ENCODE measurements at places on chromosomes 5 and 9.

GRCh38 chr5:157215514-157216167, 35.0 kb downstream of the ITK start:
- no peak for DNase-seq

DNA sequence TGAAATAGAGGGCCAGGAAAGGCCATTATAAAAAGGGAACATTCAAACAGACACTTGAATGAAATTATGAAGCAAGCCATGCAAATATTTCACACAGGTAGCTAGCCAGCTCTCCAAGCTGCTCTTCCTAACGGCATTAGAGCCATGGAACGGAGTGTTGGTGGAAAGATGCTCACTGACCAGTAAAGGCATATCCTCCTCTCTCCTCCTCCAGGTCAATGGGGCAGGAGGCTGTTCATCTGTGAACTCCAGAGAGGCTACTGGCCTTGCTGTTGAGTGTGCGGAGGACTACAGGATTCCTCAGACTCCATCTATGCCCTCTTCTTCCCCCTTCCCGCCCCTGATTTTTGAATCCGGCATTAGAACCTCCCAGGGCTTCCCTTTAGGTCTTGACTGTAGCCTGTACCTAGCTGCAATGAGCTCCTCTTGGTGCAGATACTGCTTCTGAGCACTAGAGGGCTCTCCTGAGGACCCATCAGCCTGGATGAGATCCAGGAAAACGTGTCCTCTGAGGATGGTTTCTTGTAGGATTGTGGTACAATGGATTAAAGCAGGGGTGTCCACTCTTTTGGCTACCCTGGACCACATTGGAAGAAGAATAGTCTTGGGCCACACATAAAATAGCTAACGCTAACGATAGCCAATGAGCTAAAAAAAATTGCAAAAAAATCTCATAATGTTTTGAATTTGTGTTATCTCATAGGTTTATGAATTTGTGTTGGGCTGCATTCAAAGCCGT, 162.2 kb downstream of the SREK1 start:
- peak; percentile 62 for DNase-seq

DNA sequence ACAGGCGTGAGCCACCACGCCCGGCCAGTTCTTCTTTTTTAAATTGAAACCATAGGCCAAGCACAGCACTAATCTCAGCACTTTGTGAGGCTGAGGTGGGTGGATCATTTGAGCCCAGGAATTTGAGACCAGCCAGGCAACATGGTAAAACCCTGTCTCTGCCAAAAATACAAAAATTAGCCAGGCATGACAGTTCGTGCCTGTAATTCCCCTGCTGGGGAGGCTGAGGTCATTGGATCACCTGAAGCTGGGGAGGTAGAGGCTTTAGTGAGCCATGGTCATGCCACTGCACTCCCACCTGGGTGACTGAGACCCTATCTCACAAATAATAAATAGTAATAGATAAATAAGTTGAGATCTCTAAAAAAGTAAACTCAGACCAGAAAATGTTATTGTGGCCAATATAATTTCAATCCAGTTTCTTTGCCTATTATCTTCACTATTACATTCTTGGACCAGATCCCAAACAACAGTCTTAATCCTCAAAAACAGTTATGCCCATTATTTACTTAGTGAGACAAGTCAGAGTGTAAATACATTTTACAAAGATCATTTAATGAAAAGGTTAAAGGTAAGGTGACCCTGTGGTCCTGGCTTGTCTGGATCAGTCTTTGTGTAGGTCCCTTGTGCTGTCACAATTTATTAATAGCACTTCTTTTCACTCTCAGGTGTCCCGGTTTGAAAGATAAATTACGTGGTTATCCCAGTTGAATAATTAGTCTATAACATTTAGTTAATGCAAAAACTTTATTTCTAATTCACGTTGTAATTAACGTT, 53.6 kb downstream of the RAB24 start:
- no peak for DNase-seq

- DNase-seq, result no peak
Measured at GRCh38 chr5:31948006-31948405, 226.1 kb downstream of the GOLPH3 start.

DNA sequence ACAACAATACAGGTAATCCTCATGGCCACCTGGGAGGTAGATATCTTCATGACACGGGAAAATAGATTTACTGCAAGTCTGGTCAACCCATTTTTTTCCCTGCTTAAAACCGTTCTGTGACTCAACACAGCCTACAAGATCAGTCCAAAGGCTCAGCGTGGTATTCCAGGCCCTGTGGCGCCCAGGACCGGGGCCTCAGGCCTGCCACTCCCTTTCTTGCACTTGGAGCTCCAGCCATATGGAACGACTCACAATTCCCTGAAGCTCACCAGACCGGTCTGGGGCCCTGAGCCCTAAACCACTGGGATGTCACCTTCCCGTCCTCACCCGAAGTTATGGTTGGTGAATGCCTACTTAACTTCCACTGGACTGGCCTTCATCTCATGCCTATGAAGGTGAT, 6.5 kb upstream of the MLANA start:
- DNase-seq, result no peak

DNA sequence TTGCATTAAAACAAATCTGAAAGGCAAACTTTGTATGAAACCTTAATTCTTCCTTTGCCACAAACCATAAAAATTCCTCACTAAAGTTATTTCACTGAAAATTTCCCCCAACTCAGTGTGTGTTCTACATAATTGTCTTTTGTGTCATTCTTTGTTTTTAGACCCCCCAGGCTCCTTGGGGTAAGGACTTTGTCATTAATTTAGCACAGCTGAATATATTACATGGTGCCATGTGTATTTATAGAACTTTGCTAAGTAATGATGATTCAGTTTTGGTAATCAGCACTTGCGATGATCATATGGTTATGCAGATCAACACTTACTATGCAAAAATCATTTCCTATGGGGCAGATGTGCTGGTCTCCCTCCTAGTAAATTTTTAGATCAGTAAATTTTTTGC, 712.1 kb upstream of the MEF2C start:
- DNase-seq, result no peak

- peak; percentile 47 for DNase-seq
Measured at GRCh38 chr5:109649318-109649717, 40.4 kb upstream of the MAN2A1 start.

DNA sequence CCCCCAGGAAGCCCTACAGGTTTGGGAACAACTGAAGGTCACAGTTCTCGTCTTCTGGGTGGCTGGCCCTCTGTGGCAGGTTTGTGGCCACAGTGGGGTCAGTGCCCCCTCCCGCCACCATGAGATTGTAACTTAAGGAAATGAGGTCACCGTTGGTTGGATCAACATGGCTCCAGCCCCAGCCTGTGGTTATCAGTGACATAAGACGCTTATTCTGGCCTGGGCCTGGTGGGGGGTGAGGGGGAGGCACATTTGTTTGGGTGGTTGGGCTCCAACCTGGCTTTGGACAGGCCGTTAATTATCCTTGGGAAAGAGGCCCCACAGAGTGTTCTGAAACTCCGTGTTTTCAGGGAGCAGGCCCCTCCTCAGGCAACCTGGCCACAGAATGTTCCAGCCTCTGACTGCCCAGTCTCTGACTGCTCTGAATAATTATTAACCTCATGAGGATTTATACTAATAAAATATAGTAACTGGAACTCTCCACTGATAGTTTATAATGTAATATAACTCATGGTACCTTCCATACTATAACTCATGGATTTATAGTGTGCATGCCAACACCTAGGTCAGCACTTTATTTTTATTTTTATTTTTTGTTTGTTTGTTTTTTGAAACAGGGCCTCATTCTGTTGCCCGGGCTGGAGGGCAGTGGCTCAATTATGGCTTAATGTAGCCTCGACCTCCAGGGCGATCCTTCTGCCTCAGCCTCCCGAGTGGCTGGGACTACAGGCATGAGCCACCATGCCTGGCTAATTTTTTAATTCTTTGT, 58.0 kb upstream of the RPL26L1 start:
- DNase-seq, result peak; percentile 72

DNA sequence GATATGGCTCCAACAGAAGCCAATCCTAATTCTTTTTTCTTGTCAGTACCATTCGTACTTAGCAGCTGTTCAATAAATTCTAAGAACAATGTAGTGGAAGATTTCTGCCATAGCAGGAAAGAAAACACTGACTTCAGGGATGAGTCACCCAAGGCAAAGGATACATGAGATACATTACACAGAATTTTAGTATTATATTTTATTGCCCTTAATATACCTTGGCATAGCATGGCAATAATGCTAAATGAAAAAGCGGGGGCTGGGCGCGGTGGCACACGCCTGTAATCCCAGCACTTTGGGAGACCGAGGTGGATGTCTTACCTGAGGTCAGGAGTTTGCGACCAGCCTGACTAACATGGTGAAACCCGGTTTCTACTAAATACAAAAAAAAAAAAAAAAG, 619.1 kb upstream of the DAB2 start:
- DNase-seq, result no peak

DNA sequence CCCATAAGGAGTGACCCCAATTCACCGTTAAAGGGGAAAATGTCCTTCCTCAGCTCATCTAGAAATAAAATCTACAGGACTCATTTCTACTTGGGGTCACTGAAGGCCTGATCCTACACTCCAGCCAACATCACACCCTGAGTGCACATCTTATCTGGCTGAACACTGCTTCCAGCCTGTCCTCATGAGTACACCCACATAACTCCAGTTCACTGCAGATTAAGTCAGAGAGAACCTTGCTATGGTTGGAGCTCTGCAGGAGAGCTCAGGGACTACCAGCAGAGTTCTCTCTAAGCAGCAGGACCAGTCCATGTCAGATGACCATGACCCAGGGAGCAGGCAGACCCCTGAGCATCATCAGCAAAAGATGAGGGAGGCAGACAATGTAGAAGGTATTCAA, 126.9 kb upstream of the MAP3K1 start:
- DNase-seq, result no peak

GRCh38 chr9:90394871-90395270, 247.8 kb downstream of the DIRAS2 start:
- DNase-seq, result no peak

- no peak for DNase-seq
Measured at GRCh38 chr9:16898464-16898863, 28.0 kb upstream of the BNC2 start.

GRCh38 chr5:132485641-132486317, 4.8 kb downstream of the IRF1 start:
- DNase-seq, result no peak

- DNase-seq, result peak; percentile 29
Measured at GRCh38 chr9:128689293-128689774, 312 bp downstream of the SET start.

DNA sequence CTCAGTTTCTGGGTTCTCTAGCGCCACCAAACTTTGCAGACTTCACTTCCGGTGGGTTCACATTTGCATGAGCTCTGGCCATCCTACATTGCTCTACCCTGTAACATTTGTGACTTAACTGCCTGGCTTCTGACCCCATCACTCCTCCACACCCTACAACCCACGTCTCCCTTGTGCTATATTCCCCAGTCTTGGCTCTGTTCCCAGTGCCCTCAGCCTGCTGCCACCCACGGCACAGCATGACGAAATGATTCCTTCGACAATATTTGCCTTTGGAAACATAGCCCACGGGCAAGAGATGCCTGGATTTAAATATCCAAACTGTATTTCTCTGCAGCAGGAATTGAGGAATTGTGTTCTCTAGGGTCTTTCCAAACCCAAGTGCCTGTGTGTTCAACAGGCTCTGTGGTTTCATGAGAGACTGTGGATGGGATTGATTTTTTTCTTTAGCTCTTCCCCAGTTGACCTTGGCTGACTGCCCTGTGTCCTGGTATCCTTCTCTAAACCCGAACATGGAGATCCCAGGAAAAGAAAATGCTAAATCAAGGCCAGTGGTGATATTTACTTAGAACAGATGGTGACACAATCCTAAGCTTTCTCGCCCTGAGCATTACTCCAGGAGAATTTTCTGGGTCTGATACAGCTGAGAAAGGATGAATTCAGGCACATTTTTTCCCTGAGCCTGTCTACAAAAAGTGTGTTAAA, 44.4 kb upstream of the GRIA1 start:
- no peak for DNase-seq

- no peak for DNase-seq
Measured at GRCh38 chr5:466661-467310, 23.8 kb downstream of the EXOC3 start.

DNA sequence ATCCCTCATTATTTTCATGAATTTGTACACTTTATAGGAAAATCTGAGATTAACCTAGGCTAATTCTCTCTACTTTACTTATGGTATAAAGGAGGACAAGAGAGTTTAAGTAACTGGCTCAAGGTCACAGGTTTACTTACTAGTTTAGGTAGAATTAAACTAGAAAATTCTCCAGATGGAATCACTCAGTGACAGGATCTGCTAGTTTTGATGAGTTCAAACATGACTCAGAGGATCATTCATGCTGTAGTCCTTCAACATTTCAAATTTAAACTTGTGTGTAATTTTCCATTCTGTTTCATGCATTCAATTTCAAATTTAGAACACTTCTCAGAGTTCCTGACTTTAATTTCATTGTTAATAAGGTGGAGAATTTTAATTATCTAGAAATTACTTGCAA, 485.7 kb upstream of the TUSC1 start:
- DNase-seq, result no peak

- no peak for DNase-seq
Measured at GRCh38 chr9:122923947-122924346, 7.4 kb downstream of the ZBTB26 start.

- DNase-seq, result no peak
Measured at GRCh38 chr9:22382331-22382730, 64.3 kb upstream of the DMRTA1 start.

- DNase-seq, result no peak
Measured at GRCh38 chr5:36073595-36074216, 7.0 kb upstream of the UGT3A2 start.

DNA sequence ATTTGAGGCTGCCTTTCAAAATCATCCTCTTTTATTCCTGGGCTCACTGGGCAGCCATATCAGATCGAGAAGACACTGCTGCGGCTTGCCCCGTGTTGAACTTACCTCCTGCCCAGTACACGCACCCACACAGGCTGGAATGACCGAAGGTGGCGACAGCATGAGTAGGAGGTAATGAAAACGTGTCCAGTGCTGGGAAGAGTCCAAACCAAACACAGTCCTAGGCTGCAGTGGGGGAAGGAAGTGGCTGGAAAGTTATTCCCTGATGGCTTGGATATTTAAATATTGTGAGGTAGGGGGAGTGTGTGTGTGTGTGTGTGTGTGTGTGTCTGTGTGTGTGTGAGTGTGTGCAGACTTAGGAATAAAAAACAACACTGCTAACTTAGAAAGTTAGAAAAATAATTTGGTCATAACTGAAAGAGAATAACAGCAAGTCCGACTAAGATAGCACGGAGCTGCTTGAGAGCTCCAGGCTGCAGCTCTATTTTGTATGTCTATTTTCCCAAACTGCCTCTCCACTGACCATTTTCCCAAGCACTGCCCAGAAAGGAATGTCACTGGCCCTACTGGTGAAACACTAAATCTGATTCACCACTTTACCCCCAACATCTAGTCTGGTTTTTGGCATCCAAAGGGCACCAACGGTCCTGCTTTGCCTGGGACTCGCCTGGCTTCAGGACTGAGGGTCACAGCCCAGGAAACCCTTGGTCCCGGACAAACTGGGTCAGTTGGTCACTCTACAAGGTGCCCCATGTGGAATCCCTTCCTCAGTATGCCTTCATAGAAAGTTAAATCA, 41.2 kb downstream of the ANKH start:
- DNase-seq, result no peak

- no peak for DNase-seq
Measured at GRCh38 chr9:116437411-116438370, 249.4 kb upstream of the TRIM32 start.
